Astrocyte (in vitro differentiated cells and primary cell): ENCODE measurements at places on chromosomes 6 and 20.

DNA sequence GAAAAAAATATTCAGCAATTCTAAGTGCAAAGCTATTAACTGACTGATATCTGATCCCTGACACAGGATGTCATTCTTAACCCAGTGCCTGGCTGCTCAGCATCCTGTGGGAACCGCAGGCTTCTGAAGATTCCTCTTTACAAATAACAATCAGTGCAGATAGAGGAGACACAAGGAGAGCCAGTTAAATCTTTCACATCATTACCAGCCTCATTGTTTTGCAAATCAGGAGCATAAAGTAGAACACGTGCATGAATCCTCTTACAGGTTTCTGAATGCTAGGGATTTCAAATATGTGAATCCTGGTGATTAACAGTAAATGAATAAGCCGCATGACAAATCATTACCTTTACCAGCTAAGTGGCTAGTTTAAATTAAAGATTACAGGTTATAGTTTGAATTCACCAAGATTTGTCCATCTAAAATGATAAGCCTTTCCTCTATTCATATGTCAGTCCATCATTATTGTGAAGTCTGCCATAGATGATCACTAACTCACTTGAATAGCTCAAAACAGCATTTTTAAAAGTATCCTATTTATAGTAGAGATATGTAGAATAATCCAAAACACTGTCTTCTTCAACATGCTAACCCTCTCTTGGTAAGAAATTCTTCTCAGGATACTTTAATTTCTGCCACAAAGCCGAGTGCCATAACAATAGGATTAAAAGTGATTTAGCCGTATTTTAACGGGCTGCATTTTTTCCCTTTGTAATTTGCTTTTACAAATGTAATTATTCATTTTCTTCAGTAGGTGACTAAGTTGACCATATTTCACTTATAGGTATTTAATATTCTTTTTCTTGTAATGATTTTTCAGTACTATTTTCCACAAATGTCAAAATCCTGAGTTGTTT is 367.3 kb upstream of the EPHA7 start:
- no peak for DNase-seq

DNA sequence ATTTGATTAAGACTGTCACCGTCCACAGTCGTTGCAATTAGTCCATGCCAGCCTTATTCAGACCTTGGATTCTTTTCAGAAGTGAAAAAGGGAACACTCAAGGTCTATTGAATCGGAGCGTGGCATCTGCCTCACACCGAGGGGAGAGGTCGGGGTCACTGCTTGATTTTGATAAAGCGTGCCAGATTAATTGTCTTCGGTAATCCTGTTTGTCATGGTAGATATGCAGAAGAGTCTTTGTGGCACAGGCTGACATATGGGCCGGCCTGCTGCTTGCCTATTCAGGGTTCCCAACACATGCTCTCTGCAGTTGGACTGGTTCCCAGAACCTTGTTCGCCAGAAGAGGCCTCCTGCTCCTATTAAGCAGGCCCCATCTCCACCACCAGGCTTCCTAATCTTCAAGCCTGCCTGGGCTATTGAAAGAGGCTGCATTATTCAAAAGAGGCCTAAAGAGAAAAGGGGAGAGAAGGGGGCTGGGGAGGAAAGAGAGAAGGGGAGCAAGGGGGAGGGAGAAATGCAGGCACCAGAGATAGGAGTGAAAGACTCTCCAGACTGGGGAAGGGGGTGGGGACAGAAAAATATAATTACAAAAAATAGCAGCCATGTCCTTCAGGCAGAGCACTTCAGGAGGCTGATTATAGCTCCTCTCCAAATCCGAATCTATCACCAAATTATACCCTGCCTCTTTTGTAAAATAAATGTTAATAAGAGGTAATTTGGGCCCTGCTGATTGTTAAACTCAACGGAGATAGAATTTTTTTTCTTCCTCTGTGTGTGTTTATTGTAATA is 611.3 kb downstream of the HDGFL1 start:
- peak; percentile 86 for DNase-seq

DNA sequence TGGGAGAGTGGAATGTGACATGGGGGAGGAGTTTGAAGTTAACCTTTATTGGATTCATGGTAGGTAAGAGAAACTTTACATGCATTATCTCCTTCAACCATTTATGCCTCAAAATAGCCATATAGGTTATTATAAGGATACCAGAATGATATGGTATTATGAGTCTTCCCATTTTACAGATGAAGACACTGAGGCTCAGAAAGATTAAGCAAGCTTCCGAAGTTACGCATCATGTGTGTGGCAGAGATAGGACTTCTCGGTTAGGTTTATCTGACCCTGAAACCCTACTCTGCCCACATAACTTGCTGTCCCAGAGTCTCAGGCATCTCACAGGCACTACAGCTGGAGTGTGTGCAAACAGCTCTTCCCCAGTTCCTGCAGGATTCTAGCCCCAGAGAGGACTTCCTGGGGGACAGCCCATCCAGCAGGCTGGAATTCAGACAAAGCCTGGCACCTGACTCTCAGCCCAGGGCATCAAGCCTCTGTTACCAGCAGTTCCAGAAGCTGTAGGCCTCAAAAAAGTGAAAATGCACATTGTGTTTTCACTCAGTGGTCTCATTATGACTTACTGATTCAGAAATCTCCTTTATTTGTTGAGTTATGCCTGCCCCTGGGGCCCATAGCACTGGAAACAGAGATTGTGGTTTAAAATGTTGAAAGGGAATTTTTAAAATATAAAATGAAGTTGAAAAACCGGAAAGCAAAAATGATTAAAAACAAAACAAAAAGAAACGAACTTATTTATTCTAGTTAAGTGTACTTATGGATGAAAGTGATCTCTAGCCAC is 512.8 kb upstream of the CHD6 start:
- DNase-seq, result no peak

- no peak for DNase-seq
Measured at GRCh38 chr6:2877960-2878359, 25.1 kb downstream of the SERPINB9 start.

GRCh38 chr20:4084721-4085120 is 69.4 kb upstream of the RNF24 start:
- DNase-seq, result no peak

GRCh38 chr6:132166526-132167051 is 215.4 kb upstream of the CCN2 start:
- DNase-seq, result no peak

GRCh38 chr6:34597605-34598353 is 41.6 kb upstream of the SPDEF start:
- DNase-seq, result no peak

GRCh38 chr6:20711518-20711917 is 177.3 kb downstream of the CDKAL1 start:
- DNase-seq, result peak; percentile 58

GRCh38 chr6:16305246-16305725 is 66.9 kb downstream of the GMPR start:
- DNase-seq, result no peak

DNA sequence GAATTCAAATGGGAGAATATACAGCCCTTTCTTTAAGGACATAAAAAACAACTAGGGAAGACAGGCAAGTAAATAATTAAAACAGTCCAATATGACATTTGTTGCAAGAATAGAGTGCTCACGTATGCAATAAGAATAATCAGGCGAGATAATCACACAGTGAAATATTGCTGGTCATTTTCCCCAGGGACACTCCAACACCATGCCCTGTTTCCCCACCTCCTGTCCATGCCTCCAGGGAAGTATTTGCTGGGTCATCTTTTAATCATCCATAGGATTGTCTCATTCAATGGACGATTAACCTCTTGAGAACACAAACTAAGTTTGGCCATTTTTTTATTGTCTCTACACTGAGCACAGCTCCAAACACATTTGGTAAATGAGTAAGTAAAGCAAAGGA is 472.9 kb downstream of the C6orf118 start:
- DNase-seq, result no peak

GRCh38 chr6:87902383-87902782 is 145.3 kb upstream of the SPACA1 start:
- DNase-seq, result no peak

DNA sequence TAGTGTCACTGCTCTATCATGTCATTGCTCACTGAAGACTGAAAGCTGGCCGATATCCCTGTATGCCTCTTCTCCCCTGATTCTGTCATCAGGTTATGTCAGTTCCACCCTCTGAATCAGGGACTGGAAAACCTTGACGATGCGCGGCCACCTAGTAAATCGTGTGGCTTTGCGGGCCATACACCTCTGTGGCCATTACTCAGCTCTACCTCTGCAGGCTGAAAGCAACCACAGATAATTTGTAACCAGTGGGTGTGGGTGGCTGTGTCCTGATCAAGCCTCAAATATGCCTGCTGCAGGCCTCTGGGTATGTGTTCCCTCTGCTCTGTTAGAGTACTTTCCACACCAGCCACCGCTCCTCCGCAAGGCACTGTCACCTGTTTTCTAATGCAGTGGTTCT is 105.2 kb downstream of the GMPR start:
- peak; percentile 58 for DNase-seq

DNA sequence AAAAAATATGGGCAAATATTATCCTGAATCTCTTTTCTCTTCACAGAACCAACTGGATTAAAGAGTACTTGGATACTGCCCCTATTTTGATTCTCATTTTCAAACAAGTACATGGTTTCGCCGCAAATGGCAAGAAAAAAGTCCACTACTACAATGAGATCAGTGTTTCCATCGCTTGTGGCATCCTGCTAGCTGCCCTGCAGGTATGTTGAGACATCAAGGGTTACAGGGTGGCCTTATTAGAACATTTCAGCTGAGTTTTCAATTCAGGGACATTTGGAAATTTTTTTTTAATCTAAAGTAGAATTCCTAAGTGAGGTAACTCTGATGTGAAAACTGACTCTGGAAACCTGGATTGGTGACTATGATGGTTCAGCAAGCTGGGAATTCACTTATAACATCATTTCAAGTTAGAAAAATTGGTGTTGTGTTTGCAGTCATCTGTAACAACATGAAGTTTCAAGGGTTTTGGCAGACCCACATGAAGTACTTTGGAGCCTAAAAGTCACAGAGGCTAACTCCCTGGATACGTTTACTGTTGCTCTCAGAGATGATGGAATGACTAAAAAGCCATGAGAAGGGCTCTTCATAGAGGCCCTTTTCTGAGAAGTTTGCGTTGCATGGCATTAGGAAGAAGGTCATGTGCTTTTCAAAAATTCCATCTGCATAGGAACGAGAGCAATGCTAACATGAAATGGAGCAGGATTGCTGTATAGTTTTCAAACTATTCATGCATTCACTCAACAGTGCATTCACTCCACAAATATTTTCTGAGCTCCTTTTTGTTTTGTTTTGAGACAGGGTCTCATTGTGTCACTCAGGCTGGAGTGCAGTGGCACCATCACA is 25.5 kb downstream of the IYD start:
- no peak for DNase-seq

DNA sequence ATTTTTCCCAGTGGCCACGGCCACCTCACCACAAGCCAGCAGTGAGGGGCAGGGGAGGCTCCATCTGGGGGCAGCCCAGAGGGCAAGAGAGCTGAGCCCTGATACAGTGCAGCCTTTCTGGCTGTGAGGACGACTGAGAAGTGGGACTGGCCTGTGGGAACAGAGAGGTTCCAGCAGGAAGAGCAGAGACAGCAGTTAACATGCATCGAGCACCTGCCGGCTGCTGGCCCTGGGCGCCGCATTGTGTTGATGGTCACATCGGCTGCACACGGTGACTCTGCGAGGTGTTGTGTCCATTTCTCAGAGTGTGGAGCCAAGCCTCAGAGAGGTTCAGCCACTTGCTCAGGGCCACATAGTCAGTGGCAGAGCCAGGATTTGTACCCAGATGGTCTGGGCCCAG is 9.8 kb downstream of the FOXS1 start:
- no peak for DNase-seq

- no peak for DNase-seq
Measured at GRCh38 chr6:15989397-15989796, 139.5 kb upstream of the MYLIP start.

- no peak for DNase-seq
Measured at GRCh38 chr6:143691900-143692636, 14.3 kb downstream of the PHACTR2 start.

GRCh38 chr6:136486357-136486756 is 63.9 kb downstream of the MAP7 start:
- no peak for DNase-seq

- DNase-seq, result no peak
Measured at GRCh38 chr6:3957321-3957720, 108.1 kb downstream of the FAM50B start.

GRCh38 chr6:89799756-89800155 is 19.8 kb downstream of the MDN1 start:
- DNase-seq, result no peak

DNA sequence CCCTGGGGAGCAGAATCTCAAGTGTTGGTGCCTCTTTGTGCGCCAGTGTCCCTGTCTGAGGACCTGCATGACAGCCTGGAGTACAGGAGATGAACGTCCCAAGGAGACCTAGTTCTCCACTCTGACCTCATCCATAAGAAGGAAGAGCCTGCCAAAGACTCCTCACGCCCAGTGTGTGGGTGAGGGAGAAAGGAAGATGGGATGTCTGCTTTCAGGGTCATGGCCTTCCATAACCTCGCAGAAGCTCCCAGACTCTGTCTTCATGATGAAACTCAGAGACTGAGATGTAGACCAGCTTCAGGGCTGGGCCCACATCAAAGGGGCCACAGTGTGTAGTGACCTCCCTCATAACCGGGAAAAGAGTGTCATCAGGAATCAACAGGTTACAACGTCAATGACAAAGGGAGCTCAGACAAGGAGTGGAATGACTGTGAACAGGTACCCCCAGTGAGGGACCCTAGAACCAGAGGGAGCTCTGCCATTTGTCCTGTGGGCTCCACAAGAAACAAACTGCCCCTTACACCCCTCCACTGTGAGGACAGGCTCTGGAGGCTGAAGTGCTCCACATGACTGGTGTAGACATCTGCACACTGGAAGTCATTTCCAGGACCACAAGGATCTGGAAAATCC is 8.1 kb downstream of the HLA-DQB1 start:
- no peak for DNase-seq

- DNase-seq, result no peak
Measured at GRCh38 chr6:111211411-111212030, 124.2 kb downstream of the SLC16A10 start.

DNA sequence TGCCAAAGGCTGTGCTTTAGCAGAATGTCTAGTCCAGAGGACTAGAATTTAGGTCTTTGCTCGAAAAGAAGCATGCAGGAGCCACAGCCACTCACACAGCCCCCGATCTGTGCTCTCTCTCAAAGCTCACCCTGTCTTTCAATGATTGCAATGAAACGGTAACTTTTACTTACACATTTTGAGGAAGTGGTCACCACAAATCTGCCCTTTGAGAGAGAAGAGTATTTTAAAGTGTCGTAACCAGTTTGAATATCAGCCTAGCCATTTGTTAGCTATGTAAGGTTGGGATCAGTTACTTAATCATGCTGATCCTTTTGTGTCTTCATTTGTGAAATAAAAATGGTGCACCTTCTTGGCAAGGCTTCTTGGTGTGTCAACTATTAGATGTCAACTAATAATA is 209.0 kb downstream of the TFAP2A start:
- no peak for DNase-seq

- peak; percentile 46 for DNase-seq
Measured at GRCh38 chr6:139308286-139308916, 16.6 kb upstream of the TXLNB start.

- DNase-seq, result peak; percentile 34
Measured at GRCh38 chr6:122778985-122779661, 393 bp upstream of the FABP7 start.

DNA sequence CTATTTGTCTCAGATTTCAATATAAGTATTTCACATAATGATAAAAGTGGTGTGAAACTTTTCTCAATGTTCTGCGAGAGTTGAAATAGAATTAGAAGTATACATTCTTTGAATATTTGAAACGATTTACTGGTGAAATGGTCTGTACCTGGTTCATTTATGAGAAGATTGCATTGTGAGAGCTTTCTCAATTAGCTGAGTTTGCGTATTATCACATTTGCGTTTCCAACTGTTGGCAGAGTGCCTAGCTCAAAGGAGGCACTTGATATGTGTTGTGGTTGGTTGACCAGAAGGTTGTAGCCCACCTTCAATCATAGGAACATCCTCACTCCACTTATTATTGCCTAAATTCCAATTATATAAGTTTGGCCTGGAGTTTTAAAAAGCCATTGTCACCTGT is 58.8 kb upstream of the EXOC2 start:
- DNase-seq, result no peak
